ENCODE measurements at places on chromosomes 4 and X. TPM values are rescaled to one million over a fixed set of nuclear protein-coding genes. Genes with fewer than 3 reads are reported as not detected.

Gene TMSB15C
- not detected for polyA plus RNA-seq

Gene TCEAL9
- polyA plus RNA-seq: 16.4 TPM

Gene ARMCX6
- 13.3 TPM for polyA plus RNA-seq

Gene NXF3
- polyA plus RNA-seq: 0.65 TPM

Gene EMD
- polyA plus RNA-seq: 15.5 TPM

Gene NPNT
- 1.3 TPM for polyA plus RNA-seq

Gene CTAG2
- polyA plus RNA-seq: not detected

Data from liver (tissue), 10 donors.